Kidney (tissue), 22 donors: ENCODE measurements at places on chromosomes 12 and 14. TPM values are rescaled to one million over a fixed set of nuclear protein-coding genes. Genes with fewer than 3 reads are reported as not detected.

Gene CMAS
- 45.2 TPM for polyA plus RNA-seq

Gene TCP11L2
- 2.3 TPM for polyA plus RNA-seq

Gene DIABLO
- polyA plus RNA-seq: 97.7 TPM

Gene RIMBP2
- 2.8 TPM for polyA plus RNA-seq

Gene P3H3
- polyA plus RNA-seq: 18.5 TPM

Gene GUCY2C
- not detected for polyA plus RNA-seq

Gene SLCO1B1
- polyA plus RNA-seq: not detected

Gene ADAM20
- polyA plus RNA-seq: not detected

Gene CLEC6A
- polyA plus RNA-seq: not detected

Gene MGST1
- 350 TPM for polyA plus RNA-seq

Gene GPR135
- polyA plus RNA-seq: 0.77 TPM

Gene NR1H4
- polyA plus RNA-seq: 62.6 TPM

Gene ETFBKMT
- 6.0 TPM for polyA plus RNA-seq

Gene KLRG1
- polyA plus RNA-seq: 3.2 TPM

Gene KLRK1
- 0.75 TPM for polyA plus RNA-seq

Gene RNASE3
- not detected for polyA plus RNA-seq

Gene CISTR
- not detected for polyA plus RNA-seq

Gene AMHR2
- polyA plus RNA-seq: not detected

Gene PLEKHG7
- polyA plus RNA-seq: 0.45 TPM

Gene PTPRO
- polyA plus RNA-seq: 44.0 TPM

Gene HNF1A
- 32.4 TPM for polyA plus RNA-seq

Gene PTCSC3
- polyA plus RNA-seq: 6.4 TPM

Gene NEUROD4
- not detected for polyA plus RNA-seq

Gene SDS
- polyA plus RNA-seq: not detected

Gene SLC22A17
- polyA plus RNA-seq: 61.2 TPM

Gene SMIM41
- not detected for polyA plus RNA-seq

Gene CLEC1B
- not detected for polyA plus RNA-seq

Gene OR4L1
- polyA plus RNA-seq: not detected

Gene SRGAP1
- polyA plus RNA-seq: 1.8 TPM

Gene NRIP2
- 15.9 TPM for polyA plus RNA-seq

Gene CLEC2A
- not detected for polyA plus RNA-seq

Gene SLC6A15
- not detected for polyA plus RNA-seq

Gene COX8C
- not detected for polyA plus RNA-seq

Gene KLHL33
- 0.24 TPM for polyA plus RNA-seq

Gene ASCL1
- polyA plus RNA-seq: not detected

Gene TMEM116
- polyA plus RNA-seq: 59.7 TPM

Gene SLC25A47
- polyA plus RNA-seq: 1.0 TPM

Gene ZDHHC22
- polyA plus RNA-seq: not detected

Gene GPR65
- polyA plus RNA-seq: 0.62 TPM

Gene NXPH4
- polyA plus RNA-seq: 0.71 TPM

Gene CLEC1A
- 5.3 TPM for polyA plus RNA-seq

Gene TM9SF1
- polyA plus RNA-seq: 41.1 TPM

Gene BMP4
- polyA plus RNA-seq: 9.9 TPM

Gene CLIP1
- polyA plus RNA-seq: 14.5 TPM

Gene C14orf132
- polyA plus RNA-seq: 6.0 TPM

Gene TOMM20L
- polyA plus RNA-seq: not detected

Gene ANO2
- polyA plus RNA-seq: 0.34 TPM

Gene SDSL
- polyA plus RNA-seq: 116 TPM

Gene GPR132
- 0.17 TPM for polyA plus RNA-seq

Gene RAPGEF3
- polyA plus RNA-seq: 84.3 TPM

Gene TTC9
- 2.6 TPM for polyA plus RNA-seq

Gene ZNF385A
- polyA plus RNA-seq: 10.2 TPM

Gene OR4N2
- not detected for polyA plus RNA-seq

Gene SLC15A4
- 11.3 TPM for polyA plus RNA-seq

Gene ALX1
- polyA plus RNA-seq: 0.90 TPM

Gene DICER1
- polyA plus RNA-seq: 6.0 TPM
